ENCODE measurements at places on chromosomes 2 and 18.

DNA sequence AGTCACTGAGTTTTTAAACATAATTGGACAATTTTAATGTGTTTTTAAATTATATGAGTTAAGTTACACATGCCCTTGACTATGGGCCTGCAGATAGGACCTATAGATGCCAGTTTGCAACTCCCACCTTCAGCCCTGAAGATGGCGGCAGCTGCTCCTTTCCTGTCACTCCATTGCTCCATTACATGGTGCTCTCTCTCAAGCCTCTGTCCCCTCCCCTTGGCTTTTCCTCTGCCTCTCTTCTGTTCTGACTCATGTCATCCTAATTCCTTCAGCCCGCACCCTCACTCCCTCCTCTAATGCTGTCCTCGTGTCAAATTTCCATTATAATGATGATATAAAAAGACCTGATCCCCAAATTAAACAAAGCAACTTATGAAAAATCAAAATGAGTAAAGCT lies 133.7 kb upstream of the HNRNPA3 start:
- no peak for DNase-seq

GRCh38 chr2:160931531-160931930 lies 228.7 kb upstream of the TANK start:
- no peak for DNase-seq

DNA sequence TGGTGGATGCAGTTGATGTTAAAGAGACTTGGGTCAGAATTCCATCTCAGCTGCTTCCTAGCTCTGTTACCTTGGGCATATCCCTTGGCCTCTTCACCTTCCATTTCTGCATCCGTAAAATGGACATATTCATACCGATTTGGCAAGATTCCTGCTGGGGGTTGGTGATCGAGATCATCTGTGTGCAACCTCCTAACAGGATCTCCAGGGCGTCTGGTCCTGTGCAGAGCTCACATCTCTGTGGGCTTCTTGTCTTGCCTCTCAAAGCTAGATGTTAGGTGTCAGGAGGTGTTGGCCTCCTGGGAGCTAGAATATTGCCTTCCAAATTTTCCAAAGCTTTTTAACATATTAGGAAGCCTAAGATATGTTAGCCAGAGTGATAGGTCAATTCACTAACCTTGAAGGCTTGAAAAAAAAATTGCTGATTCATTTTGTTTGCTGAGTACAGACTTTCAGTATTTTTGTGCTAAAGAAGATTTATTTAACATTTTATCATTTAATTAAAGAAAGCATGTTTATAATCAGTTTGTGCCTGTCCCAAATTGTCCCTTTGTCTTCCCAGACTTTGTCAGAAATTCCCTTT lies 69.7 kb upstream of the ZNF516 start:
- no peak for DNase-seq

DNA sequence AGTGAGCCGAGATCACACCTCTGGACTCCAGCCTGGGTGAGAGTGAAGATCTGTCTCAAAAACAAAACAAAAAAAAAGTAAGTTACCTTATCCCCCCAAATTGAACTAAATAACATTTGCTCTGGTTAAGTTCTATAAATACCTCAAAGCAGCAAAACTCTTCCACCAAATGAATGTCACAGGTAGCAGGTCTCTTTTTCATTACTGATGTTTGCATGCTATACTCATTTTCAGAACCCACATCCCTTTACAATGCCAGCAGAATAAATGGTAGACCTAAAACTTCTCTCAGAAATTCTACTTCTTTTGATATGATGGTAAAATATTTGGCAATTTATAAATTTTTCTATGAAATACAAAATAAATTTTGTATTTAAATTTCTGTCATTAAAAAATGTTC lies 22.3 kb downstream of the INO80D start:
- no peak for DNase-seq

DNA sequence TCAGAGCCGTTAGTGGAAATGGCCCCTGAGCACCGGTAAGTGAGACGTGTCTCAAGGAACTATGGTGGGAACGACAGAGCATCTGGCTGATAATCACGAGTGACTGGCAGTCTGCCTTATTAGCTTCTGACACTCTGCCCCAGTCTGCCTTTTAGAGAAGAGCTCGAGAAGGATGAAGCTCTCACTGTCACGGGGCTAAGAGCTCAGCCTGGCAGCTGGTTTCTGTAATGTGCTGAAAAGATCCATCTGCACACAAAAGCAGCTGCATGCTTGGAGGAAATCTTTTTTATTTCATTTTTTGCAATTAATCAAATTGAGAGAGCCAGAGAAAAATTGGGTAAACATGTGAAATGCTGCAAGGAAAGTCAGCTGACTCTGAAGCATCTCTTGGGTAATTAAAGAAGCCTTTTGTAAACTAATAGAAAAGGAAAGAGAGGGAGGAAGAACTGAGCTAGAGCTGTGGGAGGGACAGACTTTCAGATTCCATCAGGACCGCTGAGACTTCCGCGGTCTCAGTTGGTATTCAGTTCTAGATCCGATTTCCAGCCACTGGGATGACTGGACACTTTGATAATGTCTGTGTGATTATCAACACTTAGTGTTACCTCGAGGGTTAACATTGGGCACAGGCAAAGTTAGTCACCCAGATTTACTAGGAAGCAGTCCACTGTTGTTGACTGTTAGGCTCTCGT lies 24.4 kb downstream of the MBP start:
- DNase-seq = peak; percentile 86
